ENCODE measurements at places on chromosomes 3 and 15.
A peak's percentile ranks its signal among the peaks of the same experiment; 100 is the strongest.

- DNase-seq, result no peak
These were observed 536.7 kb downstream of the SOX2 start for GRCh38 chr3:182248349-182248880.

DNA sequence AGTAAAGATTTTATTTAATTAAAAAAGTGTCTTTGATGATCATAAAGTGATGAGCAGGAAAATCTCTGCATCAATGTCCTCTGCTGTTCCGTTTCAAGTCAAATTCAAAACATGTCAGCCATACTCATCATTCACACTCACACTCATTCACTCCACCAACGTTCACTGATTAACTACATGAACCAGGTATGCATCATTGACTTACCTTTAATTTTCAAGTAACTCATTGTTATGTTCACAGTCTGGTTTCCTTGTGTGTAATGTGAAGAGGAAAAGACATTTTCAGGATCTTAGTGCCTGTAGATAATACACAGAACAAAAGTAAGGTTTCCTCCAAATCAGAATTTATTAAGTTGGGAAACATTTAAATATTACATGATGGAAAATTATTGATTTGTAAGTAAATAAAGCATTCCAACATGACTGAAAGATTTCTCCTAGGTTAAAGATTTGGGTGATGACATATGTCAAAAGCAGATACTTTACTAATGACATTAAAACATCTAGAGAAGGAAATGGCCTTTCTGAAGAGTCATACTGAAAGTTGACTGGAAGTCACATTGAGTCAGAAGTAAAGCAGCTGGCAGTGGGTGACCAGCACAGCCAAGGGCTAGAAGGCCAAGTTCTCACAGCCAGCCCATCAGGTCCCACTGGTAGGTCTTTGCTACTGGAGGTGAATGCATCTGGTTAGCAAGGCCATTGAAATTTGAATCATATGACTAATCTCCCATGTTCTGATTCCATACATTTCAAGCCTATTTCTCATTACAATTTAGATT, 251.9 kb downstream of the CDIN1 start:
- DNase-seq, result no peak

- DNase-seq, result no peak
These were observed 53.4 kb downstream of the DENND4A start for GRCh38 chr15:65738649-65739048.

DNA sequence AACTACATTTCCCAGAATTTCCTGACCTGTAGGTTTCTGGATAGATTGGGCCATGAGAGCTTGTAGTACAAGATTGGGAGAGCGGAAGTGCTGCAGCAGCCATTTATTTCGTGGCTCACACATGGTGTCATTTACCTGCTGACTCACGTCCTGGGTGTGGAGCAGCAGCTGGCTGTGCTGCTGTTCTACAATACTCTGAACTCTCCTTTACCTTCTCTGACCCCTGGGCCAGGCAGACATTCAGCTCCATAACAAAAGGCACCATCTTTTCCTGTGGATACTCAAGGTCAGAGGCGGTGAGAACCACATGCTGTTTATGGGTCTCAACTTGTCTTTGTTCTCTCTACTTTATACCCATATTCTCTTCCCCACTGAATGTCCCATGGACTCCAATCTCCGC, 490.2 kb downstream of the IGSF11 start:
- peak; percentile 31 for DNase-seq

DNA sequence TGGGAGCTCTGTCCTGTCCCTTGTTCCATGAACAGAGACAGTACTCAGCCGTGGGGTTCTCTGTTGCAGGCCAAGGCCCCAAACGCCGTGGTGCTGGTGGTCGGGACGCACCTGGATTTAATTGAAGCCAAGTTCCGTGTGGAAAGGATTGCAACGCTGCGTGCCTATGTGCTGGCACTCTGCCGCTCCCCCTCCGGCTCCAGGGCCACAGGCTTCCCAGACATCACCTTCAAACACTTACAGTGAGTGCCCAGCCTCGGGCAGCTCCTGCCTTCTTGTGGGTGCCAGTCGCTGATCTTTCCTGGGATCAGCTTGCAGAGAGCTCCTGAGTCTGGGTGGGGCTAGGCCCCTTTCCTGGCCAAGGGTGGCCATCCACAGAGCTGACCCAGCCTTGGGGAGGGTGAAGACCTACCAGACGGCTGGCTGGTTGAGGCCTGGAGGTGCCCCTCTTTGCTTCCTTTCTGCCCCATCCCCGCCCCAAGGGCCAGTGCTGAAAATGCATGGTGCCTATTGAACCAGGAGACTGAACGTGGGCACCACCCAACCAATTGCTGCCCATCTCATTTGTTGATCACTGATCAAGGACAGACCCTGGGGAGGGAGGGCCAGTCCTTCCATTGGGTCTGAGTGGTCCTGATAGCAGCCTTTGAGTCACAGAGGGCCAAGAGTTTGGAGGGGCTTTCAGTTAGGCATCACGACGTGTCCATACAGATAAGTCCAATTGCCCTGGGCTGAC, 106.9 kb downstream of the LRRK1 start:
- peak; percentile 1 for DNase-seq

DNA sequence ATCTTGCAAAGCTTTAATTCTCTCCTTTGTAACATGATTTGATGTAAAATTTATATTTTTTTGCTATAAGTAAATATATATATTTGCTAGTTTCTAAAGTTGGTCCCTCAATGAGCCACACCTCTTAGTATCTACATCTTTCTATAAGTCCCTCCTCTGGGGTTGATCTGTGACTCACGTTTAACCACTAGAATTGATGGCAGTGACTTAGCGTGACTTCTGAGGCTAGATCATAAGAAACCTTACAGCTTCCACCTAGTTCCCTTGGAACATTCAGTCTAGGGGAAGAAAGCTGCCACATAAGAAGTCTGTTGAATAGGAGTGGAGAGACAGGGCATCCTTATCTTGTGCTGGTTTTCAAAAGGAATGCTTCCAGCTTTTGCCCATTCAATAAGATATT, 56.6 kb upstream of the TNIK start:
- no peak for DNase-seq

- DNase-seq, result no peak
These were observed 36.5 kb upstream of the SPTBN5 start for GRCh38 chr15:41930221-41930866.

- no peak for DNase-seq
These were observed 65.9 kb upstream of the POMGNT2 start for GRCh38 chr3:43171748-43172147.

DNA sequence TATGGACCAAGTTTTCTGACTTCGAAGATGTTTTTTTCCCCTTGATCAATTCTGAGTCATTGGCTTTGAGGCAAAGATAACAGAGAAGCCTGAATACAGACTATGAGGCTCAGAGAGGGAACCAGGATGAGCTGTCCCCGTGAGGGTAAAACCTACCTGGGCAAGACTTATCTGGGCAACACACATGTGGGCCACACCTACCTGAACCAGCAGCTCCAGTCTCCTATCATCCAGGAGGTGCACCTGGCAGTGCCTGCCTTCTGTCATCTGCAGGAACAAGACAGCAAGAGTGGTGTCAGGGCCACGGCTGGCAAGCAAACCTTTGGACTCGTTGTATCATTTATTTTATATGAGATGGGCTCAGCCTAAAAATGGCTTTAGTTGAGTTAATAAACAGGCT, 72.6 kb downstream of the FRMD4B start:
- no peak for DNase-seq

DNA sequence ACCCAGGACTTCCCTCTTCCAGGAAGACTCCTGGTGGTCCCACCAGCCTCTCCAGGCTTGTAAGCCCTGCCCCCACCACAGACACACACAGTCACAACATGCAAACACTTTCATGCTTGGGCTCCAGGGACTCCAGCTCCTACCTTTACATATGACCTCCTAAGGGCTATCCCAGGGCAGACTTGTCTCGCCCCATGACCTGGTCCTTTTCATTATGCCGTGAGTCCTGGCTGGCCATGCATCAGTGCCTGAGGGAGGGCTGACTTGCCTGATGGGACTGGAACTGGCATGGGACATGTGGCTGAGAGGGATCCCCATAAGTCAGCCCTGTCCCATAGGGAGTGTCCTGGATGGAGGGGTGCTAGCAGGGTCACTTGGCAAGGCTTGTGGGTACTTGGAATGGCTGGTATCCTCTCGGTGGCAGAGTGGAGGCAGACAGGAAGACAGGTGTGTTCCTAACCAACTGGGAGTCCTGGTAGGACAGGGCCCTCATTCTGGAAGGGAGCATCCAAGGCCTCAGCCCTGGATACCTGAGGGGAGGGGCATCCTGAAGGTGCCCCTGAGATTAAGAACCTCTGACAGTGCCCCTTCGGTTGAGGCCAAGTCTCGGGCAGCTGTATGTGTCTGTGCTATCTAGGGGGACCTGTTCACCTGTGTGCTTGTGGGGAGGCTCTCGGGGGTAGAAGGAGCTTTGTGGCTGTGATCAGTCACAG, 540 bp upstream of the HHATL start:
- DNase-seq, result no peak

GRCh38 chr3:197088370-197088769, 58.8 kb upstream of the MELTF start:
- DNase-seq, result no peak

GRCh38 chr3:24237971-24238706, 256.5 kb downstream of the THRB start:
- peak; percentile 74 for DNase-seq

DNA sequence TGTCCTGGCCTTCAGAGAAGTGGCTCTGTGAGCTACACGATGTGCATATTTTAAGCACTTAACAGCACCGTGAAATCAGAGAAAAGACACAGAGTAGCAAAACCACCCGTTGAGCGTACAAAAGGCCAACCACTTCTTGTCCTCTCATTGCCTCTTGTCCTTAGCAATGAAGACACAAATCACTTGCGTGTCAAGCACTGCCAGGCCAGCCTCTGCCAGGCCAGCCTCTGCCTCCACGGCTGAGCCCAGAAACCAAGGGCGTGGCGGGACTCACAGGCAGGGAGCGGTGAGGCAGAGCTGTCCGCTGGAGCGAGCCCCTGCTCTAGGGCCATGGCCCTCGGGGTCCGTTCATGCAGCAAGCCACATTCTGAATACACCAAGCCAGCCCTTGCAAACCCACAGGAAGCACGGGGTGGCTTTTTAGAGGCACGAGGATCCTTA, 4.0 kb downstream of the MUC4 start:
- peak; percentile 67 for DNase-seq

DNA sequence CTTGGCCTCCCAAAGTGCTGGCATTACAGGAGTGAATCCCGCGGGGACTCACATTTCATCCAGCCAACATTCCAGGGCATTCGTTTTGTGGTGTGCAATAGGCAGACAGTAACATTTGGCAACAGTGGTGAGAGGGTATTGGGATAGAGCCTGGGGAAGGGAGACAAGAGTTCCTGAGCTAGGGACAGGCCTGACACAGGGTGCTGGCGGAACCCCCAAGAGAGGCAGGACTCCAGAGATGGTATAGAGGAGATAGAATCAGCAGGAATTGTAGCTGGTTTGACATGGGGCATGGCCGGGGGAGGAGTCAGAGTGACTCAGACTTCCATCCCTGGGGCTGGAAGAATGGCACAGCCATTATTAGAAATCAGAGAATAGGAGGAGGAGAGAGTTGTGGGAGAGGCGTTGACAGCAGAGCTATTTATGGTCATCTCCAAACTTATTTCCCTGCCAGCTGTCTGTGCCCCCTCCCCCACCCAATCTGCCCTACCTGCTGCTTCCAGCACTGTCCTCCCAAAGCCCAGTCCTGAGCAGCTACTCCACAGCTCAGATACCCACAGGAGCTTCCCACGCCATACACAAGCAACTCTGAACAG, 4.4 kb upstream of the IDH2 start:
- DNase-seq, result peak; percentile 67

DNA sequence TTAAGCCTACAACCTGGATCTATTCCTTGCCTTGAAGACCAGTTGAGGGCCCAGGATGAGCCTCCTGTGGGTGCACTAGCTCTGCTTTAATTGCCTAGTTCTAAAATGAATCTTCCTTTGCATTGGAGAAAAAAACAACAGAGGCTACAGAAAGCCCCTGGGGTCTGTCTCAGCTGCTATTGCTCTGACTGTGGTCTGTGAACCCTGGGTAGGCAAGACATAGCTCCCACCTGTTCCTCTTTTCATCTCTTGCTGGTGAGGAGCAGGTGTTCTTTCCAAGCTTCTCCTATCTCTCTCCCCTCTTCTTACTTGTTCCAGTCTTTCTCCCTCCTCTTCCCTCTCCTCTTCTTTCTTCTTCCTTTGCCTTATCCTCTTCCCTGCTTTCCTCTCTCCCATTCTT, 28.8 kb downstream of the RBP2 start:
- DNase-seq, result no peak

DNA sequence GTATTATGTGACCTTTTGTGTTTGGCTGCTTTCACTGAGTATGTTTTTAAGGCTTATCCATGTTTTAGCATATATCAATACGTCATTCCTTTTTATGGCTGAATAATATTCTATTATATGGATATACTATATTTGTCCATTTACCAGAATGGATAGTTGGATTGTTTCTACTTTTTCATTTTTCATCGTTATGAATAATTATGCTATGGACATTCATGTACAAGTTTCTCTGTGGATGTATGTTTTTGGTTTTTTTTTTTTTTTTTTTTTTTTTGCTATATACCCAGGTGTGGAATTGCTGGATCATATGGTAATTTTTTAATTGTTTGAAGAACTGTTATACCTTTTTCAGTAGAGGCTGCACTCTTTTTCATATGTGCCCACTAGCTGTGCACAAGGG, 23.5 kb downstream of the DOCK3 start:
- DNase-seq, result no peak

GRCh38 chr3:52846432-52846965, 11.7 kb upstream of the MUSTN1 start:
- DNase-seq, result no peak

- no peak for DNase-seq
These were observed 968.1 kb downstream of the ROBO1 start for GRCh38 chr3:78799681-78800080.

DNA sequence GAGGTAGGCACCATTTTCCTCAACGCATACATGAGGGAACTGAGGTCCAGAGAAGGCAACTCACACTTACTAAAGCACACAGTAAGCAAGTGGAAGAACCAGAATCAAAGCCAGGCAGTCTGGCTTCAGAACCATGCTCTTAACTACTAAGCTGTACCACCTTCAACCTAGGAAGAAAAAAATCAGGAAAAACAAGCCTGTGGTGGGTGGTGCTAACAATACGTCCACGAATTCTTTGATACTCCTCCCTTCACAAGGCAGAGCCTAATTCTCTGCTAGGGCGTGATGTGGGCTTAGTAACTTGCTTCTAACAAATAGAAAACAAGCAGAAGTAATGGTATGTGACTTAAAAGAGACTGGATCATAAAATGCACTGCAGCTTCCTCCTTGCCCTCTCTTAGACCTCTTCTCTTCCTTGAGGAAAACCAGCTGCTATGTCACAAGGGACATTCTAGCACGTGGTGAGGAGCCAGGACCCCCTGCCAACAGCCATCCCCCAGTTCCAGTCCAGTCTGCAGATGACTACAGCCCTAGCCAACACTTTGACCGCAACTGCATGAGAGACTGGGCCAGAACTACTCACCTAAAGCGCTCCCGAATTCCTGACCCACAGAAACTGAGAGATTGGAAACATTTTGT, 36.9 kb downstream of the HACD2 start:
- DNase-seq, result no peak

DNA sequence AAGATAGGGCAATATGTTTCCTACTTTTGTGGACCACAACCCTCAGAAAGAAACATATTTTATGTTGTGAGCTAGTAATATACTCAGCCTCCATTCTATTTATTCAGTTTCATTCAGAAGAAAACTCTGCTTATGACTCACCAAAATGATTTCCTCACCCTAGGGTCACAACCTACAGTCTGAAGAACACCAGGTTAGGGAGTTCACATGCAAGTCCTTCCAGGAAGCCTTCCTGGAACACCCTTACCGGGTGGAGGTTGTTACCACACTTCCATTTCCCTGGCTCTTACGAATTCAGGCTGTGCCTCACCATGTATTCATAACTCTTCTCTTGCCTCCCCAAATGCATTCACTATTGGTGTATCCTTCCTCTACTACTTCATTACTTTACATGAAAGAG, 228.0 kb upstream of the ADAMTS9 start:
- DNase-seq, result no peak

Data from ELF-1 (cell line).